ENCODE measurements at places on chromosomes 16 and 17. TPM values are rescaled to one million over a fixed set of nuclear protein-coding genes. Genes with fewer than 3 reads are reported as not detected.

The PAQR4 gene
- 3.3 TPM for total RNA-seq

The SLC5A11 gene
- 0.12 TPM for total RNA-seq

The KRT16 gene
- 0.49 TPM for total RNA-seq

The RAD51C gene
- 11.5 TPM for total RNA-seq

The FOXC2 gene
- total RNA-seq: 0.16 TPM

The CMTM2 gene
- total RNA-seq: not detected

The PRKCA gene
- 40.4 TPM for total RNA-seq

The STH gene
- total RNA-seq: not detected

The CPHXL gene
- total RNA-seq: not detected

The NHERF2 gene
- 35.0 TPM for total RNA-seq

The TBL3 gene
- total RNA-seq: 23.9 TPM

The SEC14L5 gene
- total RNA-seq: 0.32 TPM

The SMIM5 gene
- total RNA-seq: 0.24 TPM

The TOX3 gene
- not detected for total RNA-seq

The MMP25 gene
- total RNA-seq: 0.12 TPM

The TM4SF5 gene
- not detected for total RNA-seq

The MT4 gene
- not detected for total RNA-seq

The RNPS1 gene
- total RNA-seq: 69.3 TPM

The NPIPB2 gene
- total RNA-seq: 3.6 TPM

The CES3 gene
- total RNA-seq: 0.16 TPM

The PYY gene
- not detected for total RNA-seq

The SMIM36 gene
- not detected for total RNA-seq

The EME1 gene
- total RNA-seq: 0.85 TPM

The LRRC36 gene
- not detected for total RNA-seq

The PARD6A gene
- 0.97 TPM for total RNA-seq

The TEN1 gene
- total RNA-seq: 22.9 TPM

The STX8 gene
- 60.4 TPM for total RNA-seq

The INCA1 gene
- total RNA-seq: 0.85 TPM

The CACNG4 gene
- total RNA-seq: not detected

The TBX21 gene
- not detected for total RNA-seq

The NPIPA2 gene
- total RNA-seq: 0.24 TPM

The PITPNM3 gene
- total RNA-seq: 0.61 TPM

The FBXW10B gene
- 6.7 TPM for total RNA-seq

The PRRT2 gene
- 6.5 TPM for total RNA-seq

The RPL27 gene
- total RNA-seq: 600 TPM

All from hair follicle dermal papilla cell (primary cell).